ENCODE measurements at places on chromosomes 13 and 19.

DNA sequence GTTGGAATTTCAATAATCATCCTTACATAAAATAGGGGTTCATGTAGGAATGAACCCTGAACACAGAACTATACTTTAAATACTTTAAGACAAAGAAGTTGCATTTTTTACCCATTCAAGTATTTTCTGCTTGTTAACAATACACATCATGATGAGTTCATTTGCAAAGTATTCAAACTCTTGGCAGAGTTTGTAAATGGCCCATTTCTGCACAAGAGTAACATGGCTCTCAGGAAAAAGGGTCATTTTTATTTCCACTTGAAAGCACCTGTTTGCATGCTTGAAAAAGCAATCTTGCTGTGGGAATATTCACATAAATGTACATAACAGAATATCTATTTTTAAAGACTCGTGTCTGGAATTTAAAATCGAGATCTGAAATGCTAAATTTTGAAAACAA is 18.1 kb downstream of the ESD start:
- DNase-seq = no peak

DNA sequence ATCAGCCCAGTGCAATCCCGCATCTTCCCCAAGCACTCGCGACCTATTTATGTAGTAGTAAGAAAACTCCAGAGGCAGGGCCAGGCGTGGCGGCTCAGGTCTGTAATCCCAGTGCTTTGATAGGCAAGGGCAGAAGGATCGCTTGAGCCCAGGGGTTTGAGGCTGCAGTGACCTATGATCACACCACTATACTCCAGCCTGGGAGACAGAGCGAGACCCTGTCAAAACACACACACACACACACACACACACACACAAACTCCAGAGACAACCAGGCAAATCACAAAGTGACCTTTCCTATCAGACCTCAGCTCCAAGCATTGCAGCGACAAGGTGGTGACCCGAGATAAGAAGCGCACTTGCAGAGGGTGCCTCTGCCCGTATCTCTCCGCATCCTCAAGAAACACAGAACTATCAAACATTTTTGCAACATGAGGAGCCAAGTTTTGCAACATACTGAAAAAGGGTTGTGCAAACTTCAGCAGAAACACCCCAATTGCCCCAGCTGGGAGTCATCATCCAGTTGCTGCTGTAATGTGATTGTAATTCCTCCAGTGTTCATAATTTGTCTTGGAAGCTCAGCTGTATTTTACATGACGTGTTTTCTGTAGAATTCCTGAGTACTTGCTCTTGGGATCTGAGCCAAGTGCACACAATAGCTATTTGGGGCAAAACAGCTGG is 8.7 kb upstream of the KLF2 start:
- no peak for DNase-seq

- DNase-seq = no peak
These were observed 211.2 kb downstream of the UQCRFS1 start for GRCh38 chr19:29001597-29002245.

DNA sequence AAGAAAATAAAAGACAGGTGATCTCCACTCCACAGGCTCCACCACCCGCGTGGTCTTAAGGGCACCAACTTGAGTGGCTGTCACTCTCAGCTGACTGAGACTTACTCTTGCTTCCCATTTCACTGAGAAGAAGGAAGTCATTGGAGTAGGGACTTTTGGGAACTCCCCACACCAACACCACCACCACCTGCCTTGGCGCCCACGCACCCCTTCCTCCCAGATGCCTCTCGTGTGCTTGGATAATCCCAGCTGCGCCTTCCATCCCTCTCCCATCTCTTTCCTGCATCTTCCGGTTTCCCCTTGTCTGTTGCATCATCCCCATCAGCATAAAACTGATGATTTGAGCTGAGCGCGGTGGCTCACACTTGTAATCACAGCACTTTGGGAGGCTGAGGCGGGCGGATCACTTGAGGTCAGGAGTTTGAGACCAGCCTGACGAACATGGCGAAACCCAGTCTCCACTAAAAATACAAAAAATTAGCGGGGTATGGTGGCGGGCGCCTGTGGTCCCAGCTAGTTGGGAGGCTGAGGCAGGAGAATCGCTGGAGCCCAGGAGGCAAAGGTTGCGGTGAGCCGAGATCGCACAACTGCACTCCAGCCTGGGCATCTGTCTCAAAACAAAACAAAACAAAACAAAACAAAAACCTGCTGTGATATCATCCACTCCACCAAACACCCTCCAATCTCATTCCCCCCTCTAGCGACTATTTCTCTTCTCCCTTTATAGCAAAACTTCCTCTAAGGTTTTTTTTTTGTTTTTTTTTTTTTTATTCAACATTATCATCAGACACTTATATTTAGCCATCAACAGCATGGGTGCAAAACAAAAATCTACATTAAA is 25.5 kb downstream of the AP2S1 start:
- no peak for DNase-seq

DNA sequence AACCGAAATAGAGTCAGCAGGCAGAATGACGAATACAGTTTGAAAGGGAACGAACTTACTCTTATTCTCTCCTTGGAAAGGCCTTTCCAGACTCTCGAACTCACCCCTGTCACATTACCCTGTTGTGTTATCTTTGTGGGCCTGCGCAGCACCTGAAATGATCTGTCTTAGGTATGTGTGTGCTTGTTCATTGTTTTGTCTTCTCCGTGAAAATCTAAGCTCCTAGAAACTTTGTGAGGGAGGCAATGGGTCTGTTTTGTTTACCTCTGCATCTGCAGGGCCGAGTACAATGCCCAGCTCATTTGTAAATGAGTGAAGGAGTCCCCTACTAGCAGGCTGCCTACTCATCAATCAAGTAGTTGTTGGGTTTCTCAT is 19.6 kb downstream of the HMGB1 start:
- DNase-seq = no peak

DNA sequence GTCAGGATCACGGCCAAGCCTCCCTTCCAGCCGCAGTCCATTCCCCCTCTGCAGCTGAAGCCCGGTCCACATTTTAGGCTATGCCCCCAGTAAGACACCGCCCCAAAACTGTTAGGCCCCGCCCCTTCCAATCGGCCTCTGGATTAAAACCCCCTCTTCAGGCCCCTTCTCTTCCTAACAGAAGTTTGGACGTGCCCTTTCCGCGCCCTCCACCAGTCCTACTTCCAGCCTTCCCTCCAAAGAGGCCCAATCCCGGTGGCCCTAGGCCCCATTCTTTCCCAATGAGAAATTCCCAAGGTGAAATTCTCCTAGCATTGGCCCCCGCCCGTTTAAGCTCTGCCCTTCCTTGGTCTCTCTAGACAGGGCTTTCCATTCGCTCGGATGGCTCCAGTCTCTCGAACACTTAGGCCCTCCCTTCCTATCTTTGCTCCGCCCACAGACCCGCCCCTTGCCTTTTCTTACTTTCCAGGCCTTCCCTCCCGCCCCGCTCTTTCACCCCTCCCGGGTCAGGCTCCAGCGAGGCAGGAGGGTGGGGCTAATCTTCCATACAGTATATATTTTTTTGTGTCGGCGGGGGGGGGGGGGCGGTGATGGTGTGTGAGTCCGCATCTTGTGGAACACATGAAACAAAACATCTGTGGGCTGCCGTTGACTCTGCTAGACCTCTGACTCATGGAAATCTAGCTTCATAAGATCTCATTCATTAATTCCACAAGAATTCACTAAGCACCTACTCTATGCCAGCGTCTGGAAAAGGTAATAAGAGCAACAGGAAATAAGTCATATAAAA is 13.6 kb downstream of the LTBP4 start:
- DNase-seq = peak; percentile 77

DNA sequence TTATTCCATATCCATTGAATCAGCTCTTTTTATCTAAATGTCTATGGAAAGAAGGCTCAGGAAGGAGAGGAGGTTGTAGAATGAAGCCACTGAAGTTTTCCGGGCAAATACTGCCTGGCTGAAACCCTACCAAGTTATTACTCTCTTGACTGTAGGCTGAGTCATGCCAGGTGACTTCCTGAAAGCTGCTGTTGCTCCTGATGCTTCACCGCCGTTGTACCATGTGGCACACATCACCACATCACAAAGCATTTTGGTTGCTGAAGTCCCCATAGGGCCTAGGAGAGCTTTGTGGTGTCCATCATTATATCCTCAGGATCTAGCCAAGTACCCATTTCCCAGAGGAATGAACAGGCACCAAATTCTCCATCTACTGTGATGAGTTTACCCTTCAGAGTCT is 11.1 kb upstream of the TDRD12 start:
- DNase-seq = no peak

- no peak for DNase-seq
These were observed 44.2 kb upstream of the SHISA2 start for GRCh38 chr13:26095846-26096610.

DNA sequence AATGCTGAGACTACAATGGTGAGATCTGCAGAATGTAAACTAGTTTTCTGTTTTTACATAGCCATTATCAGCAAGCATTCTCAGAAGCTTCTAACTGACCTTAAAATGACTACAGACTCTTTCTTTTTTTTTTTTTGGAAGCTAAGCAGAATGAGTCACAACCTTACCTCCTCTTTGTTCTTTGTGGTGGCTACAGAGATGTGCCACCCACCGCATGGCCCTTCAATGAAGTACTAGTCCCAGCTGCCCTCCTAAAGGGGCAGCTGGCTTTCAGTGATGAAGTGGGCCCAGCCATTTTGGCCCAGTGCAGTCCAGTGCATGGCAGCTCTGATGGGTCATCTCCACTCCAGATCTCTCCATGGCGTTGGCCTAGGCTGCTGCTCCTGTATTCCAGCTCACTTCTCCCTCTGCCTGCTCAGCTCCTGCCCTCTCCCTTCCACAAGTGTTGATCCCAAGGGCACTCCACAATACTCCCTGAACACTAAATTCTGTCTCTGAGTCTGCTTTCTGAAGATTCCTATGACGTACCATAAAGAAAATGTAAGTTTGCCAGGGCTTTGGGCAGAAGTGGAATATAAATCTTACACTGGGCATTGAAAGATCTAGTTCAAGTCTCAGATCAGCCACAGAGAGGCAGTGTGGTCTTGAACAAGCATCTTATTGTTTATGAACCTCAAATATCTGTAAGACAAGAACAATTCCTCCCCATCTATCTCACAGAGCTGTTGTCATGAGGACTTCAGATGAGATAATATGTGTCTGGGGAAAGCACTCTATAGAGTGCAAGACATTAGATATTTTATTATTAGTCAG is 85.6 kb downstream of the RXFP2 start:
- no peak for DNase-seq

GRCh38 chr13:111792956-111793355 is 274.0 kb upstream of the SOX1 start:
- DNase-seq = no peak

GRCh38 chr13:100645382-100645781 is 29.2 kb downstream of the TMTC4 start:
- DNase-seq = no peak

DNA sequence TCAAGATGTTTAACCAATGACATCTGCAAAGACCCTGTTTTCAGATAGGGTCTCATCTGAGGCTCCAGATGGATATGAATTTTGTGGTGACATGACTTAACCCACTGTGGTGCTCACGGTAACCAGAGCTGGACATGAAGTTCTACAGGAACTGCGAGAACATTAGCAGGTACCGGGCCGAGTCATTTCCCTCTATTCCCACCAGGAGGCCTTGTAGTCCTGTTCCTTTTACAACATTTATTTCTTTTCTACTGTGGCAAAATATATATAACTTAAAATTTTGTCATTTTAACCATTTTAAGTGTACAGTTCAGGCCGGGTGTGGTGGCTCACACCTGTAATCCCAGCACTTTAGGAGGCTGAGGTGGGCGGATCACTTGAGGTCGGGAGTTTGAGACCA is 7.6 kb upstream of the TSPAN16 start:
- DNase-seq = no peak

- peak; percentile 63 for DNase-seq
These were observed 3.8 kb downstream of the PDE4A start for GRCh38 chr19:10424011-10424637.

DNA sequence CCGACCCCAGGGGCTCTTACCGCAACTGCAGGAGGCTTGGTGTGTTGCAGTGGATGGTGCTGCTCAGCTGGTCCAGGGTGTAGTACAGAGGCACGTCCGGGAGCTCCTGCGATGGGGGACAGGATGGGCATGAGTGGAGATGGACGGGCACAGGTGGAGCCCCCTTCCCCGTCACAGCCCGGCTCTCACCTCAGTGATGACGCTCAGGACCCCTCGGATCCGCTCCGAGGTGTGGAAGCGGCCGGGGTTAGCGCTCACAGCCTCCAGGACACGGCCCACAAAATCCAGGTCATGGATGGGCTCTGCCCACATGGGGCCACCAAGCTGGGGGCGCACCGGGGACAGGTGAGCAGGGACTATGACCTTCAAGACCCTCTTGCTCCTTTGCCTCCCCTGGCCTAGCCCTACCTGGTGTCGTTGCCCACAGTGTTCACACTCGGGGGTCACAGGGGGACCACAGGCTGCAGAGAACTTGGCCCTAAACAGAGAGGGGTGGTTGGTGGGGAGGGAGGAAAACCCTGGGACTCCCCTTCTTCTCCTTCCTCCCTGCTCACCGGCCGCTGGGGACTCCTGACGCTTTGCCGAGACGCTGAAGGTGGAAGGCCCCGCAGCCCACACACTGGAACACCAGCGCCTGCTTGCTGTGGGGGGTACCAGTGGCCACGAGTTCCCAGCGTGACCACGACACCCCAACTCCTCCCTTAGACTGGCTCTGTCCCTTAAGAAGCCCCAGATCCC is 6.9 kb upstream of the LYL1 start:
- no peak for DNase-seq

- no peak for DNase-seq
These were observed 393.7 kb upstream of the ARGLU1 start for GRCh38 chr13:106961651-106962050.

GRCh38 chr13:22114630-22115311 is 443.9 kb downstream of the FGF9 start:
- peak; percentile 2 for DNase-seq

DNA sequence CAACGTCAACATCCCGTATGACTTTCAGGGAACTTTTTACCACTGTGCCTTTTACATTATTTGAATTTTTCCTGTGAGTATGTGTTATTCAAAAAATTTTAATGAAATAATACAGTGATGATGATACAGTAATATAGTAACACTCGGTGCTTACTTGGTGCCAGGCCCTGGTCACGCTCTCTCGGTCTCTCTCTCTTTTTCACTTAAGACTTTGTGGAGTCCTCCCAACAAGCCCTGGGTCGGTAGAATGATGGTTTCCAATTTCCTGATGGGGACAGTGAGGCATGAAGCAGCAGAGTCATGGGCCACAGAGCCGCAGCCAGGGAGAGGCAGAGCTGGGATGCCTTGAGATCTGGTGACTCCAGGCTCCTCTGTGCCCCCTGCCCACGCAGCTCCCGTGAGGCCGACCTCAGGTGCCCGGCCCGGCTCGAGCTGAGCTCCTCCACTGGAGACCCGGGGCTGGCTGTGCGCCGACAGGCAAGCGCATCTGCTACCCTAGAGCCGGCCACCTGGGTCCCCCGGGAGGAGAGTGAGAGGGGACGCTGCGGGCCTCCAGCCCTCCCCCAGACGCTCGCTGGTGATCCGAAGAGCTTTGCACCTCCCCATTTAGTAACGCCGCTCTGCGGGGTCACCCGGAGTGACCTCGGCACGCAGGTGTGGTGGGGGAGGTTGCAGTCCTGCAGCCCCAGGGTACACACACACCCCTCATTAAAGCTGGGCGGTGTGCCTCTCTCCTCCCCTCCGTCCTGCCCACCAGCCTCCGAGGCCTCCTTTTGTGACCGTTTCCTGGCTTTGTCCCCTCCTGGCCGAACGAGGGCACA is 4.4 kb upstream of the SBK3 start:
- no peak for DNase-seq

- DNase-seq = no peak
These were observed 494 bp upstream of the KLK14 start for GRCh38 chr19:51083181-51083580.

- no peak for DNase-seq
These were observed 41.2 kb downstream of the LATS2 start for GRCh38 chr13:21020176-21020575.
